ENCODE measurements at places on chromosomes 1 and 21.

DNA sequence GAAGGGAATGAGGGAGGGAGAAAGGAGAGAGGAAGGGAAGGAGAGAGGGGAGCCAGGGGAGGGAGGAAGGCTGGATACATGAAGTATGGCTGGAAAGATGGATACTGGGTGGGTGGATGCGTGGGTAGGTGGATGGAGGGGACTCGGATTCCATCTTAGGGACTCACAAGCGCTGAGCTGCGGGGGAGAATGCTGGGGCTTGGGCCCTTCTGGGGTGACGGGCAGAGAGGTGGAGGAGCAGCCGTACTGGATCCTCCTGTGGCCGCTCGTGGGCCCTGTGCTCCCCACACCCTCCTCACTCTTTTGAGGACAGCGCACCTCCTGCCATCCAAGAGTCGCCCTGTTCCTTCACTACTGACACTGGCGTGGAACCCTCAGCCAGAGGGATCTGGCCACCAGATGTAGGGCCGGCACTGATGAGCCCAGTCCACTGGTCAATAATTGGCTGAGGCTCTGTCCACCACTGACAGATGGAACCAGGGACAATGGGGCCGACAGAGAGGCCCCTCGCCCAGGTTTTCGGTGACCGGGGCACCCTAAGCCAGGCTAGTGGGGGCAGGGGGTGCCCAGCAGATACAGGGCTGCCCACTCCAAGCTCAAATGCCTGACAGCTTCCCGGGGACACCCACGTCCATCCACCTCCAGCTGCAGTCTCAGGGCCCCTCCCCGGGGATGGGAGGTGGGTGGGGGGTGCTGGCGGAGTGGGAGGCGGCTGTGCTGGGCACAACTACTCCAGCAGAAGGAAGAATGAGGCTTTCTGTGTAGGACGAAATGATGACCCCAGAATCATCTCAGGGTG is 4.4 kb upstream of the ACTRT2 start:
- no peak for DNase-seq

DNA sequence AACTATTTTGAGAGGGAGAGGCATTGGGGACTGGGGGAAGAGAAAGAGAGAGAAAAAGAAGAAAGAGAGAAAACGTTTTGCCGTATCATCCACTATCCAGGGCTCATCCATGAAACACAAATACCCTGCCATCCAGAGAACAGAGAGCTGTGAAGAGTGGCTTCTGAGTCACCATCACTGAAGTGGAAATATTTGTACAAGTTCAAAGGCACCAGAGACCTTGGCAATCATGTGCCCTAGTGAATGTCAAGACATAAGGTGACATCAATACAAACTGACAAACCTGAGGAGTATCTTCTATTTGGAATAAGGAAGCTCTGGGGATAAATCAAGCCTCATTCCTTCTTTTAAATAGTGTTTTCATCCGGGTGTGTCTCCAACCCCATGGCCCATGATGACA is 197.2 kb upstream of the PROX1 start:
- DNase-seq, result no peak

DNA sequence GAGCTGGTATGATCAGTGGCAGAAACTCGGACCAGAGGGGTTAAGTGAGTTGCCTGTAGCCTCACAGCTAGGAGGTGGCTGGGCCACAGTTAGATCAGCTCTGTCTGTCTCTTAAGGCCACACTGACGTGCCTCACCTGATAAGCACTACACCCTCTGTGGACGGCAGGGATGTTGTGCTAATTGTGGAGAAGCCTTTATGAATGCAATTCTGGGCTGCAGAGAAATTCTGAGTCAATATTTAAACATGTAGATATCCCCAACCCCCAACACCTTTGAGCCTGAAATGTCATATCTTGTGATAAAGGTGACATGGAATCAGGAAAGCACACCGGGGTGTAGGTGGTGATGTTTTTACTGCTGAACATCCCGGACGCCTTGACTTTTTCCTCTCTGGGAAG is 88.3 kb downstream of the KCNJ6 start:
- DNase-seq, result no peak

DNA sequence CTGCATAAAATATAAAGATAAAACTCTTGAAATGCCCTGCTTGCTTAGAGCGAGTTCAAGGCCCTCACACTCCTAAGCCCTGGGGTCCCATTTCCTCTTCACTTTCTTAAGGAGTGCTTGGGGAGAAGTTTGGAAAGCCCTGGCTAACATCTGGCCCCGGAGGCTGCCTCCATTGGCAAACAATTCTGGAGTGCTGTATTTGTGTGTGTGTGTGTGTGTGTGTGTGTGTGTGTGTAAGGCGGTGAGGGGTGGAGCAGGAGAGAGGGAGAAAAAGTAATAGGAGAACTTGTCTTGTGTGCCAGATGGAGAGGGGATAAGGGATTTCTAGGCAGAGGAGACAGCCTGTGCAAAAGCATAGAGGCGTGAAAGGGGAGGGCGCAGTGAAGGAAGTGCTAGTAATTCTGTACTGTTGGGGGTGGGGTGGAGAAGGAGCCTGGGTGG is 578 bp upstream of the TRIM62 start:
- no peak for DNase-seq

DNA sequence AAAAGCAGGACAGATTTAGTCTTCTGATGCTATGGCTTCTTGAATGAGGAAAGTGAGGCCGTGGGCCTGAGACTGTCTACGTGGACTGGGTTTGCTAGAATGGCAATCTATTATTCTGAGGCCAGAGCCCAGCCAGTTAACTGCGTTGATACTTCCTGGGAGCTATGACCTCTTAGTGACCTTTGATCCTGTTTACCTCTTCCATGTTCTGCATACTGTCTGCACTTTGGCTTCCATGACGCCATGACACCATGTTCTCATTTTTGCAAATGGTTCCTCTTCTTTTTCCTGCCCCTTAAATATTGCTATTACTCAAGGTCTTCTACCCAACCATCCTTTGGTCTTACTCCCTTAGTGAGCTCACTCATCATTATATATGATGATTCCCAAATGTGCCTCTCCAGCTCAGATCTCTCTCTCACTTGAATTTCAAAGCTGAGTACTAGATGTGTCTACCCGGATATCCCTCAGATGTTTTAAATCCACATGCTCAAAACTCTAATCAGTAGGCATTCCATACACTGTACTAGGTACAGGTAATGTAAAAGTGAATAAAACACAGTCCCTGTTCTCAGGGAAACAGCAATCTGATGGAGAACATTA is 66.1 kb upstream of the ATP1A1 start:
- DNase-seq, result no peak

- DNase-seq, result no peak
Measured at GRCh38 chr1:167762061-167762746, 40.4 kb downstream of the MPZL1 start.

DNA sequence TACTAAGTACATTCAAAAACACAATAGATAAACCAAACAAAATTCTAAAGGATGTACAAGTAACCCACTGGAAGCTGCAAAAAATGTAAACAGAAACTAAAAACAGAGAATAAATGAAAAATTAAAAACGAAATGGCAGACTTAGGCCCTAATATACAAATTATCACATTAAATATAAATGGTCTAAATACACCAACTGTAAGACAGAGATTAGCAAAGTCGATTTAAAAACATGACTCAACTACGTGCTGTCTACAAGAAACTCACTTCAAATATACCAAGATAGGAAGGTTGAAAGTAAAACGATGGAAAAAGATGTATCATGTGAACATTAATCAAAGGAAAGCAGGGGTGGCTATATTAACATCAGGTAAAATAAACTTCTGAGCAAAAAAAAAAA is 23.1 kb downstream of the SLC19A1 start:
- no peak for DNase-seq

- peak; percentile 69 for DNase-seq
Measured at GRCh38 chr1:24727501-24728216, 17.6 kb upstream of the CLIC4 start.

Data from amniotic stem cell (primary cell).